ENCODE measurements at places on chromosomes 3 and 15. TPM values are rescaled to one million over a fixed set of nuclear protein-coding genes. Genes with fewer than 3 reads are reported as not detected.

Gene KBTBD13
- total RNA-seq: not detected

Gene SPTBN5
- 0.11 TPM for total RNA-seq

Gene GRIP2
- total RNA-seq: 0.37 TPM

Gene MORC1
- total RNA-seq: not detected

Gene CADPS
- 11.9 TPM for total RNA-seq

Gene ITGB5
- total RNA-seq: 653 TPM

Gene GHSR
- not detected for total RNA-seq

Gene PLAAT1
- 0.66 TPM for total RNA-seq

Gene TMEM40
- not detected for total RNA-seq

Gene AADACL2
- not detected for total RNA-seq

Gene ECE2
- total RNA-seq: not detected

Gene LYZL4
- not detected for total RNA-seq

Gene ZIC4
- total RNA-seq: not detected
